ENCODE measurements at places on chromosomes 1 and 21. TPM values are rescaled to one million over a fixed set of nuclear protein-coding genes. Genes with fewer than 3 reads are reported as not detected.

- no peak for DNase-seq
Measured at GRCh38 chr1:152760551-152761190, 2.8 kb downstream of the KPRP start.

DNA sequence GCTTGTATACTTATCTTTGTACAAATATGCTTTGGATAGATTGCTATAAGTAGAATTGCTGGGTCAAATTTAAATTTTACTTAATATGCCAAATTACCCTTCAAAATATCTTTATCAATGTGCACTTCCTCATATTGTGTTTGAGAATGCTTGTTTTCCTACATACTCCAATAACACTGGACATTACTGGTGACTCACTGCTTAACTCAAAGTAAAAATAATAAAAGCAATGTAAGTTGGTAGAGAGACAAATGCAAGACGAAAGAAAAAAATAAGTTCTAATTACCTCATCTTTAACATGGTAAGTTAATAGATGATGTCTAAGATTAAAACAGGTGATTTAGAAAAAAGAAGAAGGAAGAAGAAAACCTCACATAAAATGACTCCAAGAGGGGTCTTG is 7.9 kb upstream of the SH3GLB1 start:
- no peak for DNase-seq

- DNase-seq: no peak
Measured at GRCh38 chr1:22745669-22746585, 35.3 kb downstream of the EPHB2 start.

DNA sequence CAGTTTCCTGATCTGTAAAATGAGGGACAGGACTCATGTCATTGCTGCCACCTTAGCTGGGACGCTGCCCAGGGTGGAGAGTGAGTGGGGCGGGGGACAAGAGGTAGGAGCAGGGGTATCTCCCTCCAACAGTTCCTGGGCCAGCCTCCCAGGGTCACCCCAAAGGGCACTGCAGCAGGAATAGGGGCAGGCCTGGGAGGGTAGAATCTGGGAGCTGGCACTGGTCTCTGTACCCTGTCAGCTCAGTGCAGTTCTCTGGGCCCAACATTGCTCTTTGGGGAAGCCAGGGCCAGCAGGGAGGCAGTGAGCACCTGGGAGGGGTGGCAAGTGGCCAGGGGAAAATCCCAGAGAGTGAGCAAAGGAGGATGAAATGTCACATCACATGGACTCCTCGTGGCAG is 55.8 kb downstream of the ELK4 start:
- DNase-seq: no peak

DNA sequence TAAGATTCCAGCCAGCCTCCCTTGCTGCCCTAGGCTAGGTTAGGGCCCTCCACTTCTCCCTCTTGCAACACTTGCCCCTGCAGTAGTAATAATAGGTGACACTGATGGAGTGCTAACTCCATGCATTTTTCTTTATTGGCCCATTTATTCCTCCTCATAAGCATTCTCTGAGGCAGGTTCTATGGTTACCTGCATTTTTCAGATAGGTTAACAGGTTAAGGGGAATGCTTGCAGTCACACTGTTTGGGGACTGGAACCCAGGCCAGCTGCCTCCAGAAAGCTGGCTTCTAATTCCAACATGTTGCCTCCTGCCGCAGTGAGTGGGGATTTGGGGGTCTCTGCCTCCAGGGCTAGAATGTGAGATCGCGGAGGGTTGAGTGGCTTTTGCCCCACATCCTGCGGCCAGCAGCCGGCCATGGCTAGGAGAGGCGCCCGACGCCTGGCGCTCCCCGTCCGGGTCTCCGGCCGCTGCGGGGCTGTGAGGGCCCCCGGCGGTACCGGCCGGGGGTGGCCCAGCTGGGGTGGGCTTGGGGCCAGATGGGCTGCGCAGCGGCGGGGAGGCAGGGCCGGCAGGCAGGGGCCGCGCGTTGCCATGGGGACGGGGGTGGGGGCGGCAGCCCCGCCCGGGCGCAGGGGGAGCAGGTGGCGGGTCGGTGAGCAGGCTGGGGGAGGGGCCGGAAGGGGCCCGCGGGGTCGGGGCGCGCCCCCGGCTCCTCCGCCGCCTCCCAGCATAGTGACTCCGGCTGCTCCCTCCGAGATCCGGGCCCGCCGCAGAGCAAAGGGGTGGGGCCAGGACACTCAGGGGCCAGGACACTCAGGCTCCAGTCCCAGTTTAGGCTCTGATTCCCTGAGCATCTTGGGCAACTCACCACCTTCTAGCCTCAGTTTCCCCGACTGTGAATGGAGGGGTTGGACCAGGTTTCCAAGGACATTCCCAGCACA is 68.4 kb upstream of the SSBP3 start:
- no peak for DNase-seq

GRCh38 chr1:11507309-11507708 is 28.4 kb downstream of the DISP3 start:
- no peak for DNase-seq

DNA sequence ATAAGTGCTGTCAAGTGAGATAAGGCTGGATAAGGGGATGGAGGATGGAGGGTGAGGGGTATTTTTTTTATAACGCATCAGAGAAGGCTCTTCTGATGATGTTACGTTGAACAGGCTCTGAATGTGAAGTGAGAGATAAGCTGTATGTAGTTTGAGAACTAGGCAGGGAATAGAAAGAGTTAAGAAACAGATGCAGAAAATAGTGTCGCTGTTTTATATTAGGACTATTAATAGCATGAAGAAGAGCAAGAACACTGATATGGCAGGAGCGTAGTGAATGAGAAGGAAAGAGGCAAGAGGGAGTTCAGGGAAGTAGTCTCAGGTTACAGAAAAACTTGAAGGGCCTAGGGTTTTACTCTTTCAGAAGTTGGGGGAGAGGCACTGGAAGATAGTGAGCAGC is 59.8 kb downstream of the GPR88 start:
- no peak for DNase-seq

DNA sequence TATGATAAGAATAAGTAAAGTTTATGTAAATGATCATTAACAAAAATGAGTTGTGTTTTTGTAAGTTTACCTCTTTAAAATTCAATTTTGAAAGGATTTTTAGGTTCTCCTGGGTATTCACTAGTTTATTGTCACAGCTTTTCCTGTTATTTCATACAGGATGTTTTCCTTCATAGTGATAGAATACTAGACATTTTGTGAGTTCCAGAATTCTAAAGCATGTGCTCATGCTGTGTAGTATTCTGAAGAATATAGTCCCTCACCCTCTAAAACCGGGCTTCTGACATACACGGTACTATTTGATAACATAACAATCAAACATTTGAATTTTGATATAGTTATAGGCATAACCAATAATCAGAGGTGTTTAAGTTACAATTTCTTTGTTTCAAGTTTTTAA is 10.7 kb downstream of the LRRC8C start:
- no peak for DNase-seq

- no peak for DNase-seq
Measured at GRCh38 chr1:28313702-28314546, 14.9 kb upstream of the MED18 start.

GRCh38 chr1:41452704-41453290 is 31.7 kb downstream of the EDN2 start:
- DNase-seq: no peak

DNA sequence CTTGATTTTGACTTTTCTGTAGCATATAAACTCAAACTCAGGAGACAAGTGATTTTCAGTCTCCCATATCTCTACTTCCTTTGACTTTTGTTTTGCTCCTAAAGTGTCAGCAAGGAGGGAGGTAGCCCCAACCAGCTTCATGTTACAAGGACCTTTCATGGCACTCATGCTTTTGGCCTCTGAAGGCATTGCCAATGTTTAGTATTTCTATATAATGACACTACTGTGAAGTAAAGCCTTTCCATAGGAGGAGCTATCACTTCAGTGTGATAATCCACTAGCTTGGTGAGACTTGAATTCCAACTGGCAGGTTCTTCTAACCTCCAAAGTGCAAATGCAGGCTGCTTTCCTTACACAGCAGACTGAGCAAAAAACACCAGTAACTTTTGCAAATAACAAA is 14.4 kb downstream of the COLGALT2 start:
- DNase-seq: peak; percentile 81

DNA sequence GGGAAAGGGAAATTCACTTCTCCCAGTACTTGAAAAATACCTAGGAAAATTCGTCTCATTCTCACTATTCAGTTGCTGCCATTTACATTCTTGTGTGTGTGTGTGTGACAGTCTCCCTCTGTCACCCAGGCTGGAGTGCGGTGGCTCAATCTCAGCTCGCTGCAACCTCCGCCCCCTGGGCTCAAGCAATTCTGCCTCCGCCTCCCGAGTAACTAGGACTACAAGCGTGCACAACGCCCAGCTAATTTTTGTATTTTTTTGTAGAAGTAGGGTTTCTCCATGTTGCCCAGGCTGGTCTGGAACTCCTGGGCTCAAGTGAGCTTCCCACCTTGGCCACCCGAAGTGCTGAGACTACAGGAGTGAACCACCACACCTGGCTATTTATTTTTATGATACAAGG is 1.2 kb downstream of the SNAPIN start:
- DNase-seq: no peak

- DNase-seq: no peak
Measured at GRCh38 chr1:177975588-177976495, 6.0 kb upstream of the SEC16B start.

DNA sequence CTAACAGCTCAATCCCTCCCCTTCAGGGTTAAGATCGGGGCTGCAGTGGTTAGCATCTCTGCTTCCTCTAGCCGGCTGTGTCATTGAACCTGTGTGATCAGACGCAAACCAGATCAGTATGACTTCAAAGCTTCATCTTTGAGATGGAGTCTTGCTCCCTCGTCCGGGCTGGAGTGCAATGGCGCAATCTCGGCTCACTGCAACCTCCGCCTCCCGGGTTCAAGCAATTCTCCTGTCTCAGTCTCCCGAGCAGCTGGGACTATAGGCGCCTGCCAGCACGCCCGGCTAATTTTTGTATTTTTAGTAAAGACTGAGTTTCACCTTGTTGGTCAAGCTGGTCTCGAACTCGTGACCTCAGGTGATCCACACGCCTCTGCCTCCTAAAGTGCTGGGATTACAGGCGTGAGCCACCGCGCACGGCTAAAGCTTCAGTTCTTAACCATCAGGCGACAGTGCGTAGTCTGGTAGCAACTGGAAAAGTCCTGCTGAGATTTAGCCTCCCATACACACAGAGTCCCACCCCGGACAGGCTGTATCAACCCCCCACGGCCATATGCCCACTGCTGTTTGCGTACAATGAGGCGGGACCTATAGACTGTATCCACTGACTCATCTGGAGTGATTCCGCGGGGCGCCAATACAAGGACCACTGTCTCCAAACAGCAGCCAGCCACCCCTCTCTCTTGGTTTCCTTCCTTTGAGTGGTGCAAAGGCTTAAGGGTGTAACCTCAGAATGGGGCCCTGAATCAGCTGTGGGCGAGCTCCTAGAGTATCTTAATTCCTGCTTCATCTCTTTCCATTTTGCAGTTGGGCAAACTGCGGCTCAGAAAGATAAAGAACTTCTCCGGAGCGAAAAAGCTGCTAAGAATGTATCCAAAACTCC is 23.3 kb downstream of the CELA3A start:
- peak; percentile 96 for DNase-seq

DNA sequence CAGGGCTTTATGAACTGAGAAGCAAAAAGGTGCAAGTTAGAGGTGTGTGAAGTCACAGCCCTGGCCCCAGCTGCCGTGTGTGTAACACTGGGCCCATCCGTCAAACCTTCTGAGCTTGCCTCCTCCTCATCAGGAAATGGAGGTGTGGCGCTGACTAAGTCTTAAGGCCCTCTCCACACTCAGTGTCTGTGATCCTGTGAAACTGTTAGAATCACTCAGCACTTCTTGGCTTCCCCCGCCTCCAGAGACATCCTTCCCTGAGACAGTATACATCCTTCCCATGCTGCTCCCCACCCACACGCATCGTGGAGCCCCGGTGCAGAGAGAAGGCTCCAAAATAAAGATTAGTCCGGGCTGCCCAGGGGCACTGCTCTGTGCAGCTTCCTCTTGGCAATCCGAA is 33.3 kb downstream of the LRP8 start:
- no peak for DNase-seq

GRCh38 chr1:181640956-181641355 is 157.6 kb downstream of the CACNA1E start:
- DNase-seq: no peak

DNA sequence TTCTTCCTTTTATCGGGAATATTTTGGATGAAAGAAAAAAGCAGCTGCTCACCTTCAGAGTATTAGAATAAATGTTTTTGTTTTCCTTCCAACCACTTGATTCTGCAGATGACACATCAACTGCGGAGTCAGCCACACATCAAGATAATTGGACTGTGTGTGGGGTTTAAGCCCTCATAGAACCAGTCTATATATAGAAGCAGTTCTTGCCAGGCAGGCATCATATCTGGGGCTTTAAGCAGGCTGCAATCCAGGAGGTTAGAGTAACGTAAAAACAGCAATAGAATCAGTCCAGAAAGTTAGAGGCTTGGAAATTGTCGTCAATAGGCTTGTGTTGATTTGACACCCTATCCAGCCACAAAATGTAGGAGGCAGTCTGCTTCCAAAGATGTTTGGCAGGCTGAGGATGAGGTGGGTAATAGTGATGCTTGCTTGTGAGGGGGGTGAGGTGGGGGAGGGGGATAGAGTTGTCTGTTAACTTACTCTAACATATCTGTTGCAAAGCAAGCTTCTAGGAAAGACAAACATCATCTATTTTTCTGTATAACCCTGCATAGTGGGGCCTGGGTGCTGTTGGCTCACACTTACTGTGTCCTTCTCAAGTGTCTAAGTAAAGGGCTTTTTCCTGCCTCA is 64.8 kb downstream of the PEX14 start:
- no peak for DNase-seq

DNA sequence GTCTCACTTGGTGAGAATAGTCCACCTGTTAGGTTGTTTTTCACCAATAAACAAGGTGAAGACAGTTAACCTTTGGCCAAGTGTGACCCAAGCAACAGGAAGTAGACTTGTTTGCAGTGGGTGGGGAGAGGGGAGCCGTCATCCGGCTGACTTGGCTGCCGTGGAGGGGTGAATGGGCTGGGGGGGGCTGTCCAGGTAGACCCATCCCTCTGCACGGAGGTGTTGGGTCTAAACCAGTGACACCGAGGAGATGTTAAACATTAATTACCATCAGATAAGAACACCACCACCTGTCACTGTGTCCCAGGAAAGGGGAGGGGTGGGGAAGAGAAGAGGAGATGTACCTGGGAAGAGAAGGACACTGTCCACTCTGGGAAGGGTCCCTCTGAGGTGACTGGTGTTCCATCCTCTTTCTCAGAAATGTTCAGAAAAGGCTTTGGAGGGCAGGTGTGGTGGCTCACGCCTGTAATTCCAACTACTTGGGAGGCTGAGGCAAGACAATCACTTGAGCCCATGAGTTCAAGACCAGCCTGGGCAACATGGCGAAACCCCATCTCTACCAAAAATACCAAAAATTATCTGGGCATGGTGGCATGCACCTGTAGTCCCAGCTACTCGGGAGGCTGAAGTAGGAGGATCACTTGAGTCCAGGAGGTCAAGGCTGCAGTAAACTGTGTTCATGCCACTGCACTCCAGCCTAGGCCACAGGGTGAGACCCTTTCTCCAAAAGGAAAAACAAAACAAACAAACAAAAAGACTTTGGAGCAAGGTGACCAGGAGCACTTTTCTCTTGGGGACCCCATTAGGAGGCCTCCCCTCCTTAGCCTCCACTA is 6.7 kb upstream of the MYOM3 start:
- no peak for DNase-seq

Gene KCNK2
- total RNA-seq: 6.6 TPM

Gene ADCY10
- 0.20 TPM for total RNA-seq

Gene WLS
- 85.4 TPM for total RNA-seq

Gene TSPAN2
- 4.6 TPM for total RNA-seq

Gene RGS5
- total RNA-seq: 20.6 TPM

All from skin of body (tissue), 3 donors.